NCI-H1436 treated with DMSO at 0.1 percent for 48 hours (cell line): ENCODE measurements at places on chromosomes 2 and 18.

DNA sequence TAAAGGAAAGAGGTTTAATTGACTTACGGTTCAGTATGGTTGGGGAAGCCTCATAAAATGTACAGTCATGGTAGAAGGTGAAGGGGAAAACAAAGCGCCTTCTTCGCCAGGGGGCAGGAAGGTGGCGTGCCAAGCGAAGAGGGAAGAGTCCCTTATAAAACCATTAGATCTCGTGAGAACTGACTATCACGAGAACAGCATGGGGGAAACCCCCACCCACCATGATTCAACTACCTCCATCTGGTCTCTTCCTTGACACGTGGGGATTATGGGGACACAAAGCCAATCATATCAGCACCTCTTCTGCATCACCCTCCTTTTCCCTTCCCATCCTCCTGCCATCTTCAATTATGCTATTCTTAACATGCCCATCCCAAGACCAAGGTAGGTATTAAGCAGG lies 29.9 kb upstream of the TANK start:
- DNase-seq: no peak

DNA sequence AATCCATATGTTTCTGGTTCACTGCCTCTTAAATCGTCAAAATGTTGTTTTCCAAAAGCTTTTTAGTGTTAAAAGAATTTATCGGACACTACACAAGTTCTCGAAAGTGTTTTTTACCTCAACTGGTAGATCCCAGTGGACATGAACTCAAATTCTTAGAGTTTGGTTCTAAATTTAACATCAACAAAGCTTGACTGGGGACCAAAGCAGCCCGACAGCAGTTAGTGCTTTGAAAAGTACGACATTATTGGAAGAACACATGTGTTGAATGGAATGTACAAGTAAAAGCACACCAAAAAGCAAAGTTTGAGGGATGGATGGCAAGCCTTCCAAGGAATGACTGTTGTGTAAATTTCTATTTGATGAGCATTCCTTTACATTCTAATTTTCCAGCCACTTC lies 803.9 kb upstream of the POU3F3 start:
- DNase-seq: no peak

DNA sequence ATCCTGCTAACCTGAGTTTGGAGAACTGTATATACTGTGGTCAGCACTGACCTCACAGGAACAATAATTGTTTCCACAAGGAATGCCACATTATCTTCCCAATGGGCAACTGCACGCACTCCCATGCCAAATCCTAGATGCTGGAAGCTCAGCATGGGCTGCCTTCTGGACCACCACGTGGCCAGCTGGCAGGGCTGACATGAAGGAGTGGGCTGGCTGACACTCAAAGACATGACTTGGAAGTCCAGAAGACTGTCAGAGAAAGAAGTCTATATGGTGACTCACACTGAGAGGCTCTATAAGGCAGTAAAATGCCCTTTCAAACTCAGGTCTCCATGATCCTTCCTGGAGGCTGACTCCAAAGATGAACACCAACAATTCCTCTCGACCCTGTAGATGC lies 98.4 kb upstream of the RNF152 start:
- no peak for DNase-seq

DNA sequence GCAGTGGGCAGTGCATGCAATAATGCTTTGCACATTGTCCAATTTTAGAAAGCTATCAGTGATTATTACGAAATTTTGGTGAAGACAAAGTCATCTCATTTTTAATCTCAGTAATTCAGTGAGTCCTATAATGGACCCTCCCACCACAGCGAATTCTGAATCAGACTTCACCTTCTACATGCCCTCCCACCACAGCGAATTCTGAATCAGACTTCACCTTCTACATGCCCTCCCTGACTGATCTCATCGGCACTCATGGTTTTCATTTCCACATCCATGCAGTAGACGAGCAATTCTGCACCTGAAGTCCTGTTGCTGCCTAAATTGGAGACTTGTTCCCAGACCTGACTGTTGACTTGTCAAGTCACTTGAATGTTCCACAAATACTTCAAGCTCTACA lies 522.3 kb downstream of the EIPR1 start:
- DNase-seq: no peak

- DNase-seq: no peak
Observed at GRCh38 chr18:65298422-65298821, 452.4 kb upstream of the CDH7 start.

- DNase-seq: no peak
Observed at GRCh38 chr2:202818321-202818720, 53.2 kb downstream of the ICA1L start.

DNA sequence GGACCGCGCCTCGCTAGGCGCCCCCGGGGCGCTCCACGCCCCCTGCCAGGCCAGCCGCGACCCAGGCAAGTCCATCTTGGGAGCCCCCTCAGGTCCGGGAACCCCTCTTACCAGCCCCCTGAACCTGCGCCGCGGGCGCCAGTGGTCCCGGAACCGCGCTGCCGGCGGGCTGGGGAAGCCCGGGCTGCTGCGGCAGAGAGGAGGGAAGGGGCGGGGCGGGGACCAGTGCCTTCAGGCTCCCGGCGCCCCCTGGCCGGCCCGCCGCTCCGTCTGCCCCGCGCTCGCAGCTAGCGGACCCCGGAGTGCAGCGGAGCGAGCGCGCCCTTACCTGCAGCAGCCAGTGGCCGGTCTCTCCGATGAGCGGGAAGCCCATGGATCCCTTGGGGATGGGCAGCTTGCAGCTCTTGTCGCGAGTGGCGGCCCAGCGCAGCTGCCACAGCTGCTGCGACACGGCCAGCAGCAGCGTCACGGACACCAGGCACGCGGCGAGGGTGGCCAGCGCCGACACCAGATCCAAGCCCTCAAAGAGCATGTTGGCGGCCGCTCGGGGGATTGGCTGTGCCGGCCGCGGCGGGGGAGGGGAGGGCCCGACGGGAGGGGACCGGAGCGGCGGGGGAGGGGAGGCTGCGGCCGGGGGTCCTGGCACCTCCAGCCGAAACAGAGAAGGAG lies at the start of gene CYP26B1:
Gene CYP26B1, minus strand, starts transcription at position 560 of the 669 bp plus-strand sequence. Its CDS starts 28 bp downstream, at position 532.
- DNase-seq: no peak

GRCh38 chr2:33014268-33014667 lies 67.5 kb downstream of the LTBP1 start:
- DNase-seq: no peak

DNA sequence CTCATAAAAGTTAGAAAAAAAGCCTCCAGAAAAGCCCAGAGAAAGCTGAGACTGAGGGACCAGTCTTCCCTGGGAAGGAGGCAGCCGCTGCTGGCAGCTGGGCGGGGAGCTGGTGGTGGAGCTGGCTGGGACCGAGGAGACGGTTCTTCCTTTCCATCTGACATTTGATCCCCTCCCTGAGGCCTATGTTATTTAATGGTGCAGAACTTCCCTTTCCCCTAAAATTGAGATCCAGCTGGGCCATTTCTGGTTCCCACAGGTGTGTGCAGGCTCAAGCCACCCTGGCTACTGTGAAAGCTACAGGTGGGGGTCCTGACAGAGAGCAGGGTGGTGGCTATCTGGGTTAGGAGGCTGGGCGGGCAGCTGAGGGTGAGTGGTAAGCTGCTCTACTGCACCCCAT lies 81.5 kb upstream of the FZD7 start:
- DNase-seq: no peak
